ENCODE measurements at places on chromosomes 16 and 17.
A peak's percentile ranks its signal among the peaks of the same experiment; 100 is the strongest.

GRCh38 chr17:79799174-79799537 is 2.3 kb upstream of the CBX8 start:
- peak; percentile 32 for DNase-seq

DNA sequence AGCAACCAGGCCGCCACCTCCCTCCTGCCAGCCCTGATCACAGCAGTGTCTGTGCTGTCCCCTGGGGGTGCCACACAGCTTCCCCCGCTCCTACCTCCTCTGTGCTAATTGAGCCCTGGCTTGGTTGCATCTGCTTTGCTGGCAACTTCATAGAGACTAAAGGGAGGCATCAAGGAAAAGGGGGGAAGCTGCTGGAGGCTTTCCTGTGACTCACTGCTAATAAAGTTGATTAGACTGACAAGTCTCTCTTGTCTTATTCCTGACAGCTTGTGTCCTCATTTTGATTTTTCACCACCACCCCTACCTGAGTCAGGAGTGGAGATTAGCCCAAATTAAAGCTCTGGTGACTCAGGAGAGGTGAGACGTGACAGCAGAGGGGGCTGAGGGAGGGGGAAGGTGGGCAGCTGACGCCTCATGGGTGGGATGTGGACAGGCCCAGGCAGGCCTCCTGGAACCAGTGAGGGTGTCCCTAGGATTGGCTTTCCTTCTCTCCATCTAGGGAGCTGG is 310.0 kb downstream of the CBLN1 start:
- DNase-seq: no peak

- DNase-seq: no peak
Observed at GRCh38 chr17:3915995-3916696, at the start of gene P2RX1. Gene P2RX1, minus strand, starts transcription at chr17:3916465. Its CDS starts 240 bp downstream, at chr17:3916225.

GRCh38 chr16:54156349-54156748 is 130.2 kb downstream of the IRX3 start:
- DNase-seq: no peak

DNA sequence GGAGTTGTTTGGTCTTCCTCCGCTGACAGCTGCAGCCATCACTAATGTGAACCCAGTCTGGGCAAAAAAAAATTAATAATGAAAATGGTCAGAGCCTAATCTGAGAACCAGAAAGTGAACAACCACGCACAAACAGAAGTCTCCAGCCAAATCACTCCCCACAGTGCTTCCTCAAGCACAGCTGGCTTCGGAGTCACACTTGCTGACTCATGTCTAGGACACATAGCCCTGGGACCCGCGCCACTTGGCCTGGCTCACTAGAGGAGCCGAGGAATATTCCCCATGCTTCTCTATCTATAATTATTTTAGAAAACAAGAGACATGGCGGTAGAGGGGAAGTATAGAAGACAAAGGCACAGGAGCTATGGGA is 109.1 kb downstream of the ZFHX3 start:
- no peak for DNase-seq

DNA sequence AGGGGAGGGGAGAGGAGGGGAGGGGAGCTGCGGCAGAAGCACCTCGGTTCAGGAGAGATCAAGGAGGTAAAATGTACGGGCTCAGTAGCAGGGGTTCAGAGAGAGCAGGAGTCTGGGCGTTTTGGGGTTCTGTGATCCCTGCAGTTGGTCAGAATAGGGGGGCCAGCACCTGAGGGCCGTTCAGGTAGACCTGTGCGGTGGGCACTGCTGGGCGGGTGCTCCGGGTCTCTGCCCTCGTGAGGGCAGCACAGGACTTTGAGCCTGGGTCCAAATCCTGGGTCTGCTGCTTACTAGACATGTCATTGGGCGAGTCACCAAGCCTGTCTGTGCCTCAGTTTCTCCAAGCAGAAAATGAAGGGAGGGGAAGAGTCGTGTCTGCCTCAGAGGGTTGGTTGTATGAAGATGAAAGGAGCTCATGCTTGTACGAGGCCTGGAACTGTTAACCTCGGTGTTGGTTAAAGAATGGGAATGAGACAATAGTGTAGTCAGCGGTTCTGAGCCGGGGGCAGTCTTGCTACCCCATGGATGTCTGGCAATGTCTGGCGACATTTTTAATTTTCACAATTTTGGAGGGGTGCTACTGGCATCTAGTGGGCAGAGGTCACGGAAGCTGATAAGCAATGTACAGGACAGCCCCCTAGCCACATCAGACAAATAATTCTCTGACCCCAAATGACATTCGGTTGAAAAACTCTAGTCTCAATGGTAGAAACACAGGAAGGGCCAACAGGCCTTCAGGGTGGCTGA is 35.4 kb downstream of the OR1D5 start:
- DNase-seq: no peak

DNA sequence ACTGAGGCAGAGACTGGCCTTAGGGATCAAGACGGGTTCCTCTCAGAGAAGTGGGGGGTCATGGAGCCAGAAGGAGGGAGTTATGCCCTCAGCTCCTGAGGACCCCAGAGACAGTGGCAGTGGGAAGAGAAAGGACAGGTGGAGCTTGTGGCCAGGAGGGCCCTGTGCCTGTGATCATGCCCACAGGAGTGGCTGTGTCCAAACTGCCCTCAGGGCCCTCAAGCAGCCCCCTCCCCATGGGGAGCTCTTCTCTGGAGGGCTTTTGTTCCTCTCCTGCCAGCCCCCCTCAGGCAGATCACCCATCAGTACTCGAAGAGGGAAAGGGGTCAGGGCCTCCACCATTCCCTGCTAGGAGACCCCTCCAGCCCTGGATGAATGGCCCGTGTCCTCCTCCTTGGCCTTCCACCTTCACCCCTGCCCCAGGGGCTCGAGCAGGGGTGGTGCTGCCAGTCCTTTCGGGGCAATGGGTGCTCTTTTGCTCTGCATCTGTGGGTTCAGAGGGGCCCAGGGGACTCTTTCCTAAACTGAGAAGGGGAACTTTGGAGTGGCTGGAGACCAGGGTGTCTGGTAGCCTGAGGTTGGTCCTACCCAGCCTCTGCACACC is 52.7 kb downstream of the BEAN1 start:
- DNase-seq: no peak

DNA sequence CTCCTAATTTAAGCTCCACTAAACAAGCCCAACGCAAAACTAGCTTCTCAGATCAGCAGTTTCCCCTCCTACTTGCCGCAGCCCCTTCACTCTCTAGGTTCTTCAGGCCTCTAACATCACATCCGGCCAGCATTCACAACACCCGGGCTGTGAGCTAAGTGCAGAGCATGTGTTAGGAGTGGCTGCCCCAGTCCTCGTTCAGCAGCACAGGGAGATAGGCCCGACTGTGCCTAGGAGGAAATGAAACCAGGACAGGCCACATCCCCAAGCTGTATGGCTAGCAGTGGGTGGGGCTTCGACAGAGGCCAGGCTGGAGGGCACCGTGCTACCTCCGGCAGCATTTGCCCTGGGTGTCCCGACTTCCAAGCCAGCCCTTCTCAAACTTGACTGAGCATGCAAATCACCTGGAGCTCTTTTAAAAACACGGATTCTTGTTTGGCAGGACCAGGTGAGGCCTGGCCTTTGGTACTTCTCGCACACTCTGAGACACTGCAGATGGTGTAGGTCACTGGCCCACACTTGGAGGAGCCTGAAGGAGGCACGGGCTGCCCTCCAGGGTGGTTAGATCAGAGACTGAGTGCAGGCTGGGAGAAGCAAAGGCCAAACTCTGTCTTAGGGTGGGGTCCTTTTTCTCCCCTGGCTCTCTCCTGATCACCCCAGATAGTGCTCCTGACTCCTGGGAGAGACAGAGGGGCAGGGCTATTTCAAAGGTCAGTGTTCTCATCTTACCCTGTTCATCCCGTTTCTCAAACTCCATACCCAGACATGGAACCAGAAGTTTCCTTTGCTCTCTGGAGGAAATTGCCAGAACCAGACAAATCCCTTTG is 202.0 kb downstream of the C16orf78 start:
- no peak for DNase-seq

- DNase-seq: no peak
Observed at GRCh38 chr16:82509691-82510430, 116.9 kb upstream of the CDH13 start.

GRCh38 chr17:62941358-62941991 is 24.6 kb upstream of the TANC2 start:
- DNase-seq: peak; percentile 12

DNA sequence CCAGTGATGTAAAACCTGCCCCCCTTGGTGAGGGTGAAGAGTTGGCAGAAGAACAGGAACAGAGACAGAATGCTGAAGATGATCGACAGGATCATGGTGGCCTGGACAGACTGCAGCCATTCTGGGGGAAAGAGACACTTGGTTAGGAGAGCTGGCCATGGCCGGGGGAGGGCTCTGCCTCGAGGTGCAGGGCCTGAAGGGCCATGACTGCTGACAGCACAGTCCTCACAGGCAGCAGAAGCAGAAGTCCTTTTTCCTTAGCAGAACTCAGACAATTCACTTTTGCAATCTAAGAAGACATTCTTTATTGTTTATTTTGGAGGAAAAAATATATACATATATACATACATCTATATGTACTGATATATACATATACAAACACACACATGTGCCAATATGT is 25.6 kb downstream of the PMP22 start:
- no peak for DNase-seq

DNA sequence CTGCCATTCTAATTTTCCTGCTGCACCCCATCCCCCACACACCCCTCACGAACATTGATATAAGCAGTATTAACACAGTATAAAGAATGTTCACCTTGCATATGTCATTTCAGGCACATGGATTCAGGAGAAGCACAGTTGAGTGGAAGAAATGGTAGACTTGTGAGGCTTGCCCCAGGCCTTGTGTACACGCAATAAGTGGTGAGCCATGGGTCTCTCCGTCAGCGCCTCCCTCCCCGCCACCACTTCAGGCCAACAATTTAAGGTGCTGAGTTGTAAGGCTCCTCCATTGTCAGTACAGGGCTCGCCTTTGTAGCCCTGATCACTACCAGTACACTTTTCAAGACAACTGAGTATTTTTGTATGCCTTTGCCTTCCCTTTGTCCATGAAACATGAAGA is 12.2 kb upstream of the CLEC18C start:
- DNase-seq: no peak

DNA sequence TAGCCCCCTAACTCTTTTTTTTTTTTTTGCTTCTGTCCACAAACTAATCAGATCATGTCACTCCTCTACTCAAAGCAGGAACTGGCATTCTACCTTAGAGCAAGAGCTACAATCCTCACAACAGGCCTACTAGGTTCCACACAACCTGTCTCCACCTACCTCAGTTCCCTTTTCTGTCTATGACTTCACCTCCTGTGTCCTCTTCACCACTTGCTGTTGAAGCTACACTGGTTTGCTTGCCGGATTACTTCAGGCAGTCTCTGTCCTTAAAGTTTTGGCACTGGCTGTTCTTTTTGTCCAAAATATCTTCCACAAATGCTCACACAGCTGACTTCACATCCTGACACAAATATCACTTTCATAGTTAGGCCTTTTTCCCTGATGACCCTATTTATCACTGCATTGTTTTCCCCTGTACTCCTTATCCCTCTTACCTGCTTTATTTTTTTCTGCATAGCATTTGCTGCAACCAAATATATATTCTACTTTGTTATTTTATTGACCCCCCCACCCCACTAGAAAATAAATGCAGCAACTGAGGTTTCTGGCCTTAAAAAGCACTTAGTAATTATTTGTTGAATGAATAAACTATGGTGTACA is 72.0 kb downstream of the KANSL1 start:
- DNase-seq: no peak

All from DMS53 (cell line).